Inflammatory macrophage treated with lipopolysaccharide for 4 hours (primary cell): ENCODE measurements at places on chromosomes 12 and 14.

GRCh38 chr12:3837049-3837448, 36.1 kb downstream of the PARP11 start:
- no peak for DNase-seq

GRCh38 chr14:97028382-97028781, 231.2 kb downstream of the VRK1 start:
- peak; percentile 6 for DNase-seq

- DNase-seq, result no peak
Observed at GRCh38 chr14:36664322-36665193, 2.9 kb downstream of the PAX9 start.

DNA sequence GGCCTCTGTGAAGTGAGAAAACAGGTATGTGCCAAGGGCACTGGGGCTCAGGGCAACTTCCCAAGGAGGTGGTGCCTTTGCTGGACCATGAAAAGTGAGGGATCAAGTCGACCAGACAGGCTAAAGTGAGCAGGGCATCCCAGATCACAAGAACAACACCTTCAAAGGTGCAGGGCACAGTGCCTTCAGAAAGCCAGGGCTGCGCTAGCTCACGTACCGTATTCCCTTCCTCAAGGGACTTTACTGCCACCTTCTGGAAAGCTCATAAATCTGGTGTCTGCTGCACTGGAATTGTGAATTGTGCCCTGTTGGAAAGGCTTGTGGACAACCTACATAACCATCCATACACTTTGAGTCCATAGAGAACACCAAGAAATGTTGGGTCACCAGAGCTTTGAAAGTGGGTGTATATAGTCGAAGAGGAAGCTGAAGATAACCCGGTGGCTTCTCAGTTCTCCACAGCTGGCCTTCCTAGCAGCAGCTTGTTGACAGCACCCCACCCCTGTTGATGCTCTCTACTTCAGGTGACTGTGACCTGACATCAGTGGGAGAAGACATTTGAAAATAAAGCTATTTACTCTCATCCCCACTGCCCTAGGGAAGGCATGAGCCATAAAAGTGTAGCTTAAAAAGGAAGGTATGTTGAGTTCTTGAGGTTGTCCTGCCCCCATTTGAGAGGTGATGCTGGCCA, 24.5 kb downstream of the FIGNL2 start:
- peak; percentile 69 for DNase-seq

DNA sequence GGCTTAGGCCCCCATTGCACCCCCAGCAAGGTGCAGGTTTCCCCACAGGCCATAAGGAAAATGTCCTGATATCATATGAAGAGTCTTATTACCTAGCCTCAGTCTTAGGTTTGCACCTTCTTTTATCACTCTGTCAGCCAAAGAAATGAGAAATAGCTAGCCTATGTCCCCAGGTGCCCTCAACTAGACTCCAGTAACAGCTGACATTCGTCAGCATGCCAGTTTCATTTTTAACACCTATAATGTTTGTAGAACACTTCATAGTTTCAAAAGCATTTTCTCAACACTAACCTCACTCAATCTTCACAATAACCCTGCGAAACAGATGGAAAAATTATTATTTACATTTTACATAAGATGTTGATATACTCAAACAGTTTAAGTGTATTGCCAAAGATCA, 24.0 kb upstream of the OR10P1 start:
- DNase-seq, result no peak

- no peak for DNase-seq
Observed at GRCh38 chr14:56153267-56153666, 35.1 kb downstream of the PELI2 start.

GRCh38 chr12:68962877-68963855, 30.2 kb upstream of the CPM start:
- peak; percentile 94 for DNase-seq

GRCh38 chr12:44929236-44929885, 53.2 kb upstream of the NELL2 start:
- DNase-seq, result no peak

DNA sequence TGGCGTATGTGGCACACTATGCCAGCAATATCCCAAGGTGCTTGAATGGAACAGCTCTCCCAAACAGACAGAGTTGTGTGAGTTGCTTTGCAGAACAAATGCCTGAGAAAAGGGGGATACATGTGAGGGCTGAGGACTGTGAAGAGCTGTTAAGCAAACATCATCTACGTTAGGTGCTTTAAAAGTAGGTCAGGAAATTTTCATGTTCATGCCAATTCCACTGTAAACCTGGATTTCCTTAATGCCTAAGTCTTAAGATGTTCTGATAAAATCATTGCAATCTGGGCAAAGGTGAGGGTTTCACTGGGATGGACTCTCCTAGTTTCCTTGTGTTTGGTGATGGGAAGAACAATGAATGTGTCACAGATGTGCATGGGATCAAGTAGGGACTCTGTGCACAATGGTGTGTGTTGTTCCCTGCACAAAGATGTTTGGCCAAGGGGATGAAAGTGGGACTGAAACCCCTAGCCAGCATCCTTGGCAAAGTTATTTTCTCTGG, 227.9 kb downstream of the KTN1 start:
- DNase-seq, result no peak

GRCh38 chr12:24470050-24470449, 478.9 kb downstream of the BCAT1 start:
- DNase-seq, result peak; percentile 75

DNA sequence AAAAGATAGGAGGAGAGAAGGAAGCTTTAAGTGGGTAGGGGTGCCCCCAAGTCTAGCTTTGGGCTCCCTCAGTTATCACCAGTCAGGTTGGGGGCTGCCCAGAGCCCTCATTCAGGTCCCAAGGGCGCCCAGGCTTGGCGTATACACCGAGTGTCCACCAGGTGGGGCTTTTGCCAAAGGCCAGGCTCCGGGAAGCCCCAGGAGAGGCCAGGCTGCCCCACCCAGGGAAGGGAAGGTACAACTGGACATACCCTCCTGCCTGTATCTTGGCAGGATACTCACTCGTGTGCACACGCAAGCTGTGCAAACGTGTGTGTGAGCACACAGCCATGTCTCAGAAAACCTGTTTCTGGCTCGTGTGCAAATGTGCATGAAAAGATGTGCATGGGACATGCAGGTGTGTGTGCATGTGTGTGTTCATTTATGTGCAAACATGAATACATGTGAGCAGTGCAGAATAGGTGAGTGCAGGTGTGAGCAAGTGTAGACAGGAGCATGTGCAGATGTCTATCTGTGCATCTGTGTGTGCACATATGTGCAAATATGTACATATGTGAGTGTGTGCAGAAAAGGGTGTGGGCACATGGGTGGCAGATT, 103.9 kb upstream of the MYL2 start:
- DNase-seq, result peak; percentile 61

DNA sequence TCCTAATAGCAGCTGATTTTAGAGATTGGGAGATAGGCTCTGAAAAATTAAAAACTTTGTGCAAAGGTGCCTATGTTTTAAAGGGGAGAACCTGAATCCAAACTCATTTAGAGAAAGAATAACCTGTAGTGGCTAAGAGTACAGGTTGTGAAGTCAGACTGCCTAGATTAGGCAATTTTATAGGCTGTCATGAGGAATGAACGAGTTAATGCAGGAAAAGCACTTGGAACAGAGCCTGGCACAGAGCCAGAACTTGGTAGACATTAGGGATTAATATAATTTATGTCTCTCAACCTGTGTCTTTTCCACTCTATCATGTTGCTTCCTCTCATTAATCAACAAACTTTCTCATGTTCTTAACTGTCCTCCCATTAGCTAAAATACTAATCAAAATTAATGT, 98.1 kb downstream of the WIF1 start:
- DNase-seq, result no peak

- DNase-seq, result no peak
Observed at GRCh38 chr14:80978403-80978802, 23.0 kb downstream of the TSHR start.

DNA sequence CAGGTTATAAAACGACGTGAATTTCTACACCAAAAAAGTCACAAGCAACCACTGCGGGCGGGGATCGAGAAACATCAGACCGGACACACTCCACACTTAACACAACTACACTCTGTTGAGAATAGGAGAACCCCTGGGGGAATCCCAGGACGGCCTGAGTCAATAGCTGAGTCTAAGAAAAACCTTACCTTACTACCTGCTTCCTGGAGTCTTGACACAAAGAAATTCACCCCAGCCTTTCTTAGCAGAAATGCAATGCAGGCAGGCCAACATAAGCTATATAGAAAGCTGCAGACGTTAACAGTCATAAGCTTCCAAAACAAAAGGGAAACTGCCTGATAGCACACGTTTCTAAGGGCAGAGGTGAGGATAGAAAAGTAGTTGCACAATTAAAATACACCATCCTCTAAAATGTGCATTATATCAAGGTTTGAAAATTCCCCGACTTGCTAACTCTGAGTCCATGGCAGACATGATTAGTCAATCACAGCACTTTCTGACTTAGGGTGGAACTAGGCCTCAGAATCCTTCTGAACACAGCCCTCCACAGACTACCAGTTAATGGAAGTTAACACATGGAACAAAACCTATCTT, 68.0 kb downstream of the CCDC88C start:
- DNase-seq, result peak; percentile 52

GRCh38 chr12:63103494-63104131, 47.4 kb downstream of the AVPR1A start:
- DNase-seq, result peak; percentile 22

- DNase-seq, result peak; percentile 33
Observed at GRCh38 chr12:1696800-1697199, 5.9 kb downstream of the ADIPOR2 start.

GRCh38 chr14:61388173-61388975, 67.0 kb downstream of the PRKCH start:
- DNase-seq, result peak; percentile 38

DNA sequence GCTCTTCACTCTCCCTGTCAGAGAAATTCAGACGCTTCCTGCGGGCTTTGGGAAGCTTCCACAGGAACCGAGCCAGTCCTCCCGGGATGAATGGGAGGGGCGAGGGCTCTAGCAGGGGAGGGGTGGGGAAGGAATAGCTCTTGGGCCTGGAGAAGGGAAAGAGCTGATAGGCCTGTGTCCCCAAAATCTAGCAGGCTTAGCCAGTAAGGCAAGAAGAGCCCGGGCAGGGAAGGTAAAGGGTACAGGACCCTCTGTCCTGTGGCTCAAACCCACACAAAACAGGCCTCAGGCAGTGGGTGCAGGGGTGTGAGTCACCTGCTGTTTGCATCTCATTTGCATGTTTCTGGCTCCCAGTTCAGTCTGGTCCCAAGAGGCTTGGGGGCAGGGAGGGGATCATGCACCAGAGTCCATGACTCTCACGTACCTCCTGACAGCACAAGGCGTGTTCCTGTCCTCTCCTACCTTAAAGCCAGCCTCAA, 8.7 kb upstream of the SMUG1 start:
- peak; percentile 8 for DNase-seq

GRCh38 chr12:68932128-68932960, 627 bp downstream of the CPM start:
- DNase-seq, result peak; percentile 87
